Suppressor macrophage treated with lipopolysaccharide for 1 hour (primary cell): ENCODE measurements at places on chromosomes 7 and 10.

- no peak for DNase-seq
These were observed 515.3 kb downstream of the GRID1 start for GRCh38 chr10:85851325-85851724.

DNA sequence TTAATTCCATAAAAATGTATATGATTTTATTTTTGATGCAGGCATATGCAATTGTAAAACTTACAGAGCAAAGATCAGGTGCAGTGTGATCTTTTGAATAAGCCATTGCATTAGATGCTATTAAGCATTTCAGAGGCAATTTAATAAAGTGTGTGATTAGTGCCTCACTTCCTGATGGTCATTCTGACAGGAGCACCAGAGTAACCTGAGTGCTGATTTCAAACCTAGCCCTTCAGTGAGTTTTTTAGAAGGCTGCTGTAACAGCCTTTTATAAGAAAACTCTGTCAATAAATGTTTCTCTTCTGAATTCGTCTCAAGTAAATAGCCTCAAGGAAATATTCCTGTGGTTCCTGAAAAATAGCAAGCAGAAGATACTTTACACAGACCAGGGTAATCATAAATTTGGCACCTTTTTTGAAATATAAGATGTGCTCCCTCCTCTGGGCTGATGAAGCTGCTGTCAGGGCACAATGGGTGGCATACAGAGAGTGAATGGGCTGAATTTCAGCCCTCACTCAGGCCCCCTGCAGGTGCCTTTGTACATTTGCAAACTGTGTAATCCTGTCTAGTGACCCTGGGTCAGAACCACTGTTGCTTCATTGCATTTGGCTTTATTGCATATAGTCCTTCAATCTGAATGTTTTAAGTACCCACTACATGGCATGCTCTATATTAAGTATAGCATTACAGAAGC lies 193.7 kb upstream of the CSTF2T start:
- peak; percentile 21 for DNase-seq

GRCh38 chr7:142717453-142717852 lies 31.8 kb upstream of the PRSS1 start:
- DNase-seq: peak; percentile 5

GRCh38 chr7:111113263-111114017 lies 22.5 kb downstream of the LRRN3 start:
- peak; percentile 86 for DNase-seq

DNA sequence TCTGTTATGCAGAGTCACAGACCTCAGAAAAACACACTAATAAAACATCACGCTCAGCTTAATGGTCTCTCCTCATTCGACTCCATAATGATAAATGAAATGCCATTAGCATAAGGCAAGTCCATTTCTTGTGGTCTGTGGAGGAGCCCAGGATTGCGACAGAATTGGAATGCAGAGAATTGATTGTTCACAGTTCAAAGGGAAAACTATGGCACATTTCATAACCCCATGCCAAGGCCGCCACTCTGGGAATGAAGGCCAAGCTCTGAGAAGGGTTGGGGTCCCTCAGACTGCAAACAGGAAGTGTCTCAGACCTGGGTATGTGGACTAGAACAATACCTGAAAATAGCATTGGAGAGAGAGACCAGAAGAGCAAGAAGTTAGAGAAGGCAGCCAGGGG lies 398.9 kb downstream of the ADRA2A start:
- no peak for DNase-seq

- DNase-seq: no peak
These were observed 59.6 kb upstream of the PPP2R2D start for GRCh38 chr10:131841131-131841660.

DNA sequence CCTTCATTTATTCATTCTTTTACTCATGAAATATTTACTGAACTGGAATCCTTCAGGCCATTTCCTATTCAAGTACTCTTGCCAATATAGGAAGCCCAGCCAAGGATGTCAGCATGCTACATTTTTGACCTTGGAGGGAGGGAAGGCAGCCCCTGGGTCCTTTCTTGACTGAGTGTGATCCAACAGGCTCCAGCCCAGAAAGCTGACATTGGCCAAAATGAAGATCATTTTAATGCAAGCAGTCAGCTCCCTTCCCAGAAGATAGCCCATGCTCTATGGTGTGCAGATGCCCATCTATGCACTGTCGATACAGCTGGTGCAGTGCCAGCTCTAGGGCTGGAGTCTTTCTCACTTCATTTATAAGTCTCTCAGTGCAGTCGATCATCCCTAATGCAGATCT lies 646.0 kb downstream of the KCNMA1 start:
- no peak for DNase-seq

DNA sequence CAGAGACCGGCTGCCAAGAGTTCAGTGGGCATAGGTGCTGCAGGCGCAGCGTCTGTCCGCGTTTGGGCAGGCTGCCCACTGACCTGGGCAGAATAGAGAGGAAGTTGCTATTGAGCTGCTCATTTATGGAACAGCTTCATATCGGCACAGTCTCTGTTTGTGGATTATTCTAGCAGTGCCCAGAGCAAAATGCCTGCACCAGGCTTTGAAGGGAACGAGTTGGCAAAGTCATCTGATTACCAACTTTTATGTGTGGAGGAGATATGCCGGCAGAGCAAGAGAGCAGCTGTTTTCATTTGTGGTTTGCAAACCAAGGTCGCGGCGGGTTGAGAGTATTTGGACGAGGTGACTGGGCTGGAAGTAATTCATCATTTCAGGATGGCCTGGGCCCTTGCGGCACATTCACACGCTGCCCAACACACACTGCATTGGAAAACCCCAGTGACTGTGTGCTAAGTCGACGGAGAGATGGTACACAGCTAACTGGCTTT lies 228.5 kb downstream of the TCERG1L start:
- DNase-seq: no peak

- DNase-seq: no peak
These were observed 95.1 kb upstream of the ITGB1 start for GRCh38 chr10:33052915-33053810.

- DNase-seq: no peak
These were observed 9.3 kb downstream of the TFEC start for GRCh38 chr7:116021237-116021636.

DNA sequence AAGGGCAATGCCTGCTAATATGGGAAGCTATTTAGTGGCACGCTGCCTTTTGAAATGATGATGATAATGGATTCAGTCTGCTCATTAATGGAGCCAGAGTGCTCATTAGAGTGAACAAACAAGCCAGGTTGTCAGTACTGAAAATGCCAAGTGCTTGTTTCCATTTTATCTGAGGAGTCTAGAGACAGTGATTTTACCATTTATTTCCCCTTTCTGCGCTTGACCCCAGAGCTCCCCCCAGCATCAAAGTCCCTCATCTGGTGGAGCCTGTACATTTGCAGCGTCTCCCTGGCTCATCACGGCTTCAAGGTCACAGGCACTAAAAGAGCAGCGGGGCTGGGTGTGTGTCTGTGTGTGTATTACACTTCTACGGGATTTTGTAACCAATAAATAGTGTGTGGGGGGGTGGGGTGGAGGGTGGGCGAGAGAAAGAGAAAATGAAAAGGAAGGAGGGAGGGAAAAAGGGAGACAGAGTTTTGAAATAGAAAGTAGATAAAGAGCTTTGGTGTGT lies 553.8 kb downstream of the TFEC start:
- no peak for DNase-seq

DNA sequence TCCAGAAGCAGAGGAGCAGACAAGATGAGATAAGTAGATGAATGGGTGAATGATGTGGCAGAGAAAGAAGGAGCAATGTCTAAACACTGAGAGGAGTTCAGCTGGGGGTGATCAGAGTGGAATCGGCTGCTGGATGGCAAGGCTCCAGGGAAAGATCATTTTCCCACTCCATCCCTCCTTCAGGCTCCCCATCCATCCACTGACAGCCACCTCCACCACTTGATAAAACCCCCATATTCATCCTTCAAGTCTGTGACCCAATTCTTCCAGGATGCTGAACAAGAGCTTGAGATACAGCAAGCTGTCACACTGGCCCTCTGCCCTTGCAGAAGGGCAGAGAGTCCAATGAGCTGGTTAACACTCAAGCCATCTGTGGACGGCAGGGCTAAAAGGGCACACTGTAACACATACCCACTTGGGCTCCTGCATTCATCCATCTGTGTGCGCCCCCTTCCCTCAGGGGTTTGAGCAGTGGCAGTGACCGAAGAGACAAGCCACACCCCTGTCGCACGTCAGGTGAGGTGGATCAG lies 30.8 kb upstream of the CACNB2 start:
- no peak for DNase-seq

GRCh38 chr10:96656198-96656577 lies 64.1 kb downstream of the PIK3AP1 start:
- DNase-seq: peak; percentile 53

DNA sequence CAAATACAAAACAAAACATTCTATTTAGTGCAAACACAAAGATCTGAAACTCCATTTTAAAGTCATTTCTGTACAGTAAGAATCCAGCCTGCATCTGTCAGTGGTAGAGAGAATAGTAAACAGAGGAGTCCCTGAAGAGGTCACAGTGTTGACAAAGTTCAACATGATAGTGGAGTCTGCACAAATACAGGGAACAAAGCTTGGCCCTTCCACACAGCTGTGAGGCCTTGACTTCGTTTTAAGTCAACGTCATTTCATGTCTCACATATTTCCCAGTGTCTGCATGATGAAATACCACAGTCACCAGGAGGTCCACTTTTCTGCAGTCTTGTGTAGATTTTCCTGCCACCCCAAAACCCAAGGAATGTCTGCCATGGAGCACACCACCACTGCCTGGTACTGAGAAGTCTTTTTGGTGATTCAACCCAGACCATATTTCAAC lies 33.0 kb downstream of the CYP26A1 start:
- DNase-seq: no peak

DNA sequence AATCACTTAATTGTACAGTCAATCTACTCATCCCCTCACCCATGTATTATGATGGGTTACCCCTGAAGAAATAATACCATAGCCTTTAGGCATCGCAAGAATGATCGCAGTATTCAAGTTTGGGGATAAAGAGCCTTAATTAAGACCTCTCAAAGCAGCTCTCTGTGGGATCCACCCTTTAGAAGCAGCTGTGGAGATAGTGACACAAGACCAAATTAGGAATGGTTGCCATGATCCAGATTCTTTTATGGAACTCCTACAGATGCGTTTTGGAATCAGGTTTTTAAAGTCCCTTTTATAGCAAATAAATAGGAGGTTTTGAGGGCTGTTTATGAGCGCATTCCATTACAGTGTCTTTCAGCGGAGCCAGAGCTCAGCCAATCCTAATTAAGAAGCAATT lies 12.2 kb downstream of the TES start:
- DNase-seq: no peak

DNA sequence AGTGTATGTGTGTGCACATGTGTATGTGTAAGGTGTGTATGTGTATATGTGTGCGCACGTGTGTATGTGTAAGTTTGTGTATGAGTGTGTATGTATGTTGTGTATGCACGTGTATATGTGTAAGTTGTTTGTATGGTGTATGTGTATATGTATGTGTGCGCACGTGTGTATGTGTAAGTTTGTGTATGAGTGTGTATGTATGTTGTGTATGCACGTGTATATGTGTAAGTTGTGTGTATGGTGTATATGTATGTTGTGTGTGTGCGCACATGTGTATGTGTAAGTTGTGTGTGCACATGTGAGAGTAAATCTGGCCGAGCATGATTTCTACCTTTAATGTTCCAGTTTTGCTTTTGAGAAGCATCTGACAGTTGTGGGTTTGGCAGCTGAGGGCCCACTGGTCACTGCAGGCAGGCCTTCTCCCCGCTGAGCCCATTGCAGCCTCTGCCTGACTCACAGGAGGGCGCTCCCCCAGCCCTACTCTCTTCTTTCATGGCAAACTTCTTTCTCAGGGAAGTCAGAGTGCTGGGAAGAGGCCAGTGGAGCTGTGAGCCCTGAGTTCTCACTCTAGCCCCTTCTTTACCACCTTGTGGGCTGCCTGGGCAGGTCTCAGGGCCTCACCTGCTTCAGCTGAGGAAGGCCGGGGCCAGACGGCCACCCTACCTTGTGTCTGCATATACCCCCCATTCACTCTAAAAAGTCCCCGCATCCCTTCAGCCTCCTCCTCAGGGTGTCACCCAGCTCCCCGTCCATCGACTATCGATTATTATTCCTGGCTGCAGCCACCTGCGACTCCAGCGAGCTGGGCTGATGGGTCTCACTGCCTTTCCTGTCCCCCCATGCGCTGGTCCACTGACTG lies 11.2 kb downstream of the WDR86 start:
- DNase-seq: no peak

DNA sequence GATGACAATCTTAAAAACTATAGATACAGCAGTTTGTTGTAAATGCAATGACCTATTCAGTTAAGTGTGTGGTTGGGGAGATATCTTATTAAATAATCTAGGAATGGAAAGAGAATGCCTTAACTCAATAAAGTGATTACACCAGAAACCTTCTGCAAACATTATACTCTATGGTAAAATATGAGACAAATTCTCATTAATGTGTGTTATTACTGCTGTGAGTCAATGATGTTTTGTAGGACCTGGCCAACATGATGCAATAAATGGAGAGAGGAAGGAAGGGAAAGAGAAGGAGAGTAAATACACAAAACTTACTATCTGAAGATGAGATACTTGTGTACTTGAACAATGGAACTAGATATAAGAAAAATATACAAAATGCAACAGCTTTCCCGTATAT lies 25.1 kb downstream of the MKX start:
- no peak for DNase-seq

- no peak for DNase-seq
These were observed 42.6 kb downstream of the BAMBI start for GRCh38 chr10:28719789-28720436.

GRCh38 chr10:104281694-104282093 lies 12.7 kb downstream of the GSTO2 start:
- DNase-seq: no peak

- no peak for DNase-seq
These were observed 23.0 kb upstream of the TFAM start for GRCh38 chr10:58362027-58362789.

DNA sequence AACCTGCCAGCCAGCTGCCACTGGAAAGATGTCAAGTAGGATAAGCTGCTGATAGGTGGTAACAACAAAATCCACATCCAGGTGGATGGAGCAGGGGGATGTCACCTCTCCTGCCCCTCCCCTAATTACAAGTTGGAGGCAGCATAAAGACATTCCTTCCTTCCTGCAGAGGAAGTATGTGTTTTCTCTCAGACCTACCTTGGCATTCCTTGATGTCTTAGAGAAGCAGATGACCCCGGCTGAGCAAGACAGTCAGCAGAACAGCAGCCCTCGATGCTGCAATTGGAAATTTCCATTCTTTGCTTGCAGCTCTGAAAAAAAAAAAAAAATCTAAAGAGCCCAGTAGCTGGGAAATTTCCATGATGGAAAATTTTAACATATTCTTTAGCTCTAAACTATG lies 137.5 kb upstream of the MKLN1 start:
- peak; percentile 51 for DNase-seq

GRCh38 chr7:26743205-26743604 lies 121.2 kb downstream of the SKAP2 start:
- no peak for DNase-seq

GRCh38 chr7:43491984-43492383 lies 90.9 kb upstream of the STK17A start:
- DNase-seq: no peak

GRCh38 chr10:59708816-59709394 lies 745 bp downstream of the SLC16A9 start:
- no peak for DNase-seq

DNA sequence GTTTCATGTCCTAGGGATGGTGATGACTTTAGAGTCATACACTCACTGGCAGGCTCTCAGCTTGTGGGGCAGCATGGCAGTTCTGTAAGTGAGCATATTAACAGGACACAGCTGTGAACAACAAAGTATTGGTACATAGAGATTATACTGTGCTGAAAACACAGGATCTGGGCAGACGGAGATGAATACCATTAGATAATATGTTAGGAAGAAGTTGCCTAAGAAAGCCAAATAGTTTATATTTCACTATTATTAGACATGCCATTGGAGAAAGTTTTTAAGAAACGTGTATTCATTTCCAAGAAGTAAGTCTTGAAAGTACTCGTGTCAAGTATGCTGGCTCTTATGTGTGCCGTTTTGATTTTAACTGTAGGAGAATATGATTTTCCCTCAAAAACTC lies 274.5 kb downstream of the INHBA start:
- no peak for DNase-seq
